ENCODE measurements at places on chromosomes 16 and 17.

GRCh38 chr16:69538808-69539207 is 27.0 kb upstream of the NFAT5 start:
- DNase-seq = no peak

- DNase-seq = peak; percentile 93
Observed at GRCh38 chr16:57810197-57811031, 8.1 kb upstream of the KIFC3 start.

- no peak for DNase-seq
Observed at GRCh38 chr16:11140466-11140865, 115.5 kb downstream of the SOCS1 start.

GRCh38 chr17:9645851-9646545 is 681 bp downstream of the USP43 start:
- DNase-seq = peak; percentile 87

DNA sequence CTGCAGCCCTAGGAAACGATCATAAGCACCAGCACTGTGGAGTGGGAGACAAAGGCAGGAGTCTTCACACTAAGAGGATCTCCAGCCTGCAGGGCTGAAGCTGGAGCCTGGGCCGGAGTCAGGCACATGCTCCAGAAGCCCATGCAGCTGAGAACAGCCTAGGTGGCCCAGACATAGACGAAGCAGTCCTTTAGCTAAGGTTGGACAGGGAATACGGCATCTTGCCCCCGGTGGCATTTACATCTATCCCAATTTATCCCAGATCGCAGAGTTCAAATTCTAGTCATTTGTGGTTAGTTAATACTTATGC is 13.9 kb downstream of the TSPOAP1 start:
- no peak for DNase-seq

DNA sequence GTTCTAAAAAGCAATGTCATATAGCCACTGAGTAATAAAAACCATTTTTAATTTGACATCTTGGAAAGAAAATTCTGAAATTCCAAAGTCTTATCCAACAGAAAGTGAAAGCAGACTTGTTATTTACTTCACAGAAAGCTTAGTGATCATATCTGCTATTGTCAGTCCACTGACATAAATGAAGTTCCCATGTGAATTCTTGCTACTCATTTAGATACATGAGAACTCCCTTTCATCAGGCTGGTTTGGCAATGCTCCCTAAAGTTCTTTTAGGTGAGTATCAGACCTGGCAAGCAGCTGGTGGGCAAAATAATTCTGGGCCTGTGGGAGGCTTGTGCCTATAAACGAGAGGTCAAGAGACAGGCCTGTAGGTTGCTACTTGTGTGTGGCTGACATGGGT is 23.4 kb downstream of the NME2 start:
- DNase-seq = no peak

DNA sequence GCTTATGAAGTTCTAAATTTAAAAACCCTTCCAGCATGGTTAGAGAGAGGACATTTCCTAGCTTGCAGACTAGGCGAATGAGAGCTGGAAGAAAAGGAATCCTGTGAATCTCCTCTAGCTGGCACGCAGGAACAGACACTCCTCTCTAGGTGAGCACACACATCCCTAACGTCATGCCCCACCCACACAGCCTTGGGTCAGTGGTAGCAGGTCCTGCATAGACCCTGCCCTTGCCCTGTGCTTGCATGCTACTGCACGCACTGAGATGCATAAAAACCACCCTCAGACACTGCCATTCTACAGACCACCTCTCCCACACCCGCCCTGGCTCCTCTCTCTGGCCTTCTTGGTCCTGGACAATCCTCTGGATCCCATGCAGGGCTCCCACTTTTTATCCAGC is 23.5 kb downstream of the CES1 start:
- no peak for DNase-seq

DNA sequence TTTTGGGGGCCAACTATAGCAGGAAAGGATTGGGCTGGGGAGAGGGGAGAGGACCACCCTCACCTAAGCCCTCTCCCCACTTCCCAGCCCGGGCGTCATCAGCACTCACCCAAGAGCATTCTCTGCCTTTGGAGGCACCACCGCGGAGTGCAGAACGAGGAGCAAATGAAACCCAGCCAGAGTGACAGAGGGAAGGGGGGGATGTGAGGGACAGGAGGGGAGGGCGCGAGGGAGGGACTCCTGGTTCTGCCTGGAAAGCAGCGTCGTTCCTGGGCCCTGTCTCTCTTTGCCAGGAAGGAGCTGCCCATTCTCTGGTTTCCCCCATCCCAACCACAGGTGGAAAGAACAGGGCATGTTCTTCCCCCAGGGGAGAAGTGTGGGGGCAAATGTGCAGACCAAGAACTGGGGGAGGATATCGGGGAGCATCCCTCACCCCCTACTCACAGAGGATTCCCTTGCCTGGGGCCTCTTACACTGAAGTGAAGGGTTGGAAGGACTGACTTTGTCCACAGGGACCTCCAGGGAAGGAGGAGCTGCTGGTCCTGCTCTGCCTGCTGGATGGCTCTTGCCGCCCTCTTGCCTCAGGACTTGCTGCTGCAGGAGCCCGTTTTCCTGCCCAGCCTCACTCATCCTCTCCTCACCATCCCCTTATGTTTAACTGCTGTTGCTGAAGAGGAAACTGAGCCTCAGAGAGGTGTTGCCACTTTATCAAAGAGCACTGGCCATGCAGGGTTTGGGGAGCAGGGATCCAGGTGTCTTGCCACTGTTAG is 3.5 kb upstream of the C17orf113 start:
- DNase-seq = no peak
